ENCODE measurements at places on chromosomes 7 and 10.

DNA sequence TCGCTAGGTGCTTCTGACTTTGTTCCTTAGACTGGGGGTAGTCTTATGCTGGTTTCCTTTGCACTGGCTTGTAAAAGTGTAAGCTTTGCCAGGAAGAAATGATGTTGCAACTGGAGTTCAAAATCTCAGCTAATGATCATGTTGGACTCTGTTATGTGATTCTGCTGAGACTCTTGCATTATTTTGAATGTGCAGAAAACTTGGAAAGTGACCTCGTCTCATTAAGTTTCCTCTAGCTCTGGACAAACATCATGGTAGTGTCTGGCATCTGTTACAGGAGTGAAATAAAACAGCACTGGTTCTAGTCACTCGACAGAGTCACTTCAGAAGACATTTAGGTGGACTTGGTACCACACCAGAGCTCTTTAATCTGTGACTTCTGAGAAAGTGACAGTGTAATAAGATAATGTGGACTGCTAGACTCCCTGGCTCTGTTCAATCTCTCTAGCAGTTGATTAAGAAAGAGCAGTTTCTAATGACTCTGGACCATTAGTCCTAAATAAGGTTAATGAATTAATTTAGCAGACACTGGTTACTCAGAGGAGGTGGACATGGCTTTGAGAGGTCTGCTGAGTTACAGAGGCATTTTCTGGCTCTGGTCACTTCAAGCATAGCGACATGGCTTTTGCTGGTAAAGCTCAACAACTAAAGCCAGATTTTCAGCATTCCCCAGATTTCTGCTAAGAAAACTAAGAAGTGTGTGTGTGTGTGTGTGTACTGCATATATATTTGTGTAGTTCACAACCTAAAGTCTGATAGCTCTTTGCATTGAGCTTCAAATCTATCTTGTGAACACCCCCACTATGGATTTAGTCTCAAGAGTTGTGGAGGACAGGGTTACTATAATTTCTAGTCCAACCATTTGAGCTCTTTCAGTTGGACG lies 2.0 kb downstream of the NRP1 start:
- DNase-seq = no peak

DNA sequence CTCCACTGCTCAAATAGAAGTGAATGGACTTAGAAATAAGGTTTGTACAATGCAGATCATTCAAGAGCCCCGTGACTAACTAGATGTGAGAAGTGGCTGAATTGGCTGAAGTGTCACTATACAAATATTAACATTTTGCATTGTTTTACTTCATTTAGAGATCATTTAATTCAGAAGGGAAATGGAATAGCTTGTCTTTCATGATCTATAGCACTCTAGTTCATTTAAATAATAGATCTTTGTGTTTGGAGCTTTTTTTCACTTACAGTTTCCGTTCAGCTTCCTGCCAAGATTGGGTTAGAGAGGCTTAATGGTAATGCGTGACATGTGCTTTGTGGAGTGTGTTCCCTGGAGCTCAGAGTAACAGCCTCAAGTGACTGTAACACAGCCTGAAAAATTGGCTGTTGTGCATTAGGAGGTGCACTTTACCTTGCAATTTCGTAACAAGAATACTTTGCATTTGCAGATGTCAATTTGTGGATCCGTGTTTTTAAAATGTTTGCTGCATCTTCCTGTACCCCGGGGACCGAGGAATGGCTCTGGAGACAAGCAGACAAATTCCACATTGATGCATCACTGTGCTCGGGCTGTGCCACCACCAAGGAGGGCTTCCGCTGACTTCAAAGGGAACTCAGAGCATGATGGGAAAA lies 170.3 kb downstream of the NRP1 start:
- no peak for DNase-seq

DNA sequence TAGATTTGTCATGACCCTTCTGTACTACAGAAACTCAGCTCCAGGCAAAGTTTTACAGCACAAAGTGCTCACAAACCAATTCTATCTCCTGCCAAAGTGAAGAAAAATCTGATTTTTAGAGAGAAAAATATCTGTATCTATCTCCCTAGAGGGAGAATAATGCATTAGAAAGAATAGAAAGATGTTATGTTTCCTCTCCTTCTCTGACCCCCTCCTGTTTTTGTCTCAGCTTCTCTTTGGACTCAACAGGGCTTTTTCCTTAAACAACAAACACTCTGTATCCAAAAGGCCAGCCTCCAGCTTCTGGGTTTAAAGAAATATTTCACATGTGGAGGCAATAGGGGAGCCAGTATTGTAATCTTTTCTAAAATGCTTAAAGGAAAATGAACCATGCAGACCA lies 627.4 kb downstream of the REEP3 start:
- DNase-seq = no peak

- no peak for DNase-seq
Measured at GRCh38 chr10:91634246-91634645, 1.4 kb upstream of the PPP1R3C start.

- DNase-seq = no peak
Measured at GRCh38 chr10:83373671-83374070, 765.6 kb upstream of the GHITM start.

All from activated CD4-positive, alpha-beta T cell treated with anti-CD3 and anti-CD28 coated beads for 4 hours (primary cell).